ENCODE measurements at places on chromosomes 5 and 9.

DNA sequence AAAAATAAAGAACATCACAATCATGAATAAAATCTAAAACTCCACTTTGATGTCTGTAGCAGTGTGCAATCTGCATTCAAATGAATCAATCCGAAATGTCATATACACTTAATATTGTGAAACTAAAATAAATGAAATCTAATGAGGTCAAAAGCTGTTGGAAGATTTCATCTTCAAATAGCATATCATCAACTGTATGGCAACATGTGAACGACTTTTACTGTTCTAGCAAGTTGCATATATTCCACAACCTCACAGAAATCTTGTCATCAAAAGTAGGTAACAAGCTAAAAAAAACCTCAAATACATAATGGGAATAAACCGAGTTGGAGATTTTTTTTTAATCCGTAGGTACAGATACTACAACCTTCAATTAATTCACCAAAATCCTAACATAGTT, 1.2 kb downstream of the PTBP3 start:
- no peak for DNase-seq

GRCh38 chr9:124659099-124659659, 111.9 kb downstream of the NR6A1 start:
- peak; percentile 24 for DNase-seq

- no peak for DNase-seq
Measured at GRCh38 chr5:107068782-107069181, 602.0 kb downstream of the EFNA5 start.

- peak; percentile 46 for DNase-seq
Measured at GRCh38 chr5:143352691-143353090, 50.8 kb downstream of the NR3C1 start.

DNA sequence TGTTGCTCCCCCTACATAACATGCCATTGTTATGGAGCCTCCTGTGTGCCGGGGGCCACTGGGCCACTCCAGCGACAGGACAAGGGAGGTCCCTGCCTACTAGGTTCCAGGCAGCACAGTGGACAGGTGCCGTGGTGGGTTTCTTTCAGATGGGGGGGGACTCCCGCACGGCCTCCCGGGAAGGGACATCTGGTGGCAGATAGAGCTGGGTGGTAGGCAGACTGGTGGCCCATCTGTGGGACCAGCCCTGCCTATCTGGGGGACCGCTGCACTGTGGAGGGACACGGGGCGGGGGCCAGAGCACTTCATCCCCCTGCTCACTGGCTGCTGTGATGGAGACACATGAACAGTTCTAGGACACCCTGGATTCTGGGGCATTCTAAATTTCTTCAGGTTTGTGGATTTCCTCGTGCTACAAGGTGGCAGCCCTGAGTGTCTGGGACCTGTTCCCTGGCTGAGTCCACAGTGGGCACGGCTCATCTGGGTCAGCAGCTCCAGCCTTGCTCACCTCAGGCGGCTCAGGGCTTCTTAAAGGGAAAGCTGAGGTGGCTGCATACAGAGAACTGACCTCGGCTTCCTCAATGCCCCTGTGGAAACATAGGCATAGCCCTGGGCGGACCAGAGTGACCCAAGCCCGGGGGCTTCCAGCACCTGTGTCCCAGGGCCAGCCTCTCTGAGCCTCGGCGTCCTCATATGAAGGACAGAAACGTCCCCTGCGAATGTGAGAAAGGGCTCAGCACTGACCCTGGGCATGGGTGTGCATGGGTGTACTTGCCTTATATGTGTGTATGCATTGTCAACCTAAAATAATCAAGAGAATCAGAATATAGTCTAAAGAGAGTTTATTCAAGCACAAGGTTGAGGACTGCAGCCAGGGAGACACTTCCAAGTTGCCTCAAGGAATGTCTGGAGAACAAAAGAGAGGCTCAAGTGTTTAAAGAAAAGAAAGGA, 22.5 kb downstream of the FGD3 start:
- no peak for DNase-seq

DNA sequence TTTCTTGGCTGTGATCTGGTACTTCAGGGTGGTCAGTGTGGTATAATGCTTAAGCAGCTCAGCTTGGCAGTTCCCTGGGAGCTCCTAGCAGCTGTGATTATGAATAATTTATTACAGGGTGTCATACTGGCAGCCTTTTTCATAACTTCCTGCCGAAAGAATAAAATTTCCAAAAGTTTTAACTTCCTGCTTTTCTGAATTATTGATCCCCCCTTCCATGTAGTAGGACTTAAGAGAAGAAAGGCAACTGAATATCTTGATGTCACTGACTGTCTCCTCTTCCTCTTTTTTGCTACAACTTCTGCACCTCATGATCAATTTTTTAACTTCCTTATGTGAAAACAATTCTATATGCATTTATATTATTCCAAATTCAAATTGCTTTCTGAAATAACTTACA, 74.3 kb upstream of the SPEF2 start:
- DNase-seq, result no peak

- no peak for DNase-seq
Measured at GRCh38 chr5:119405419-119405818, 46.9 kb upstream of the HSD17B4 start.

GRCh38 chr5:32545102-32545800, 40.1 kb upstream of the SUB1 start:
- DNase-seq, result no peak

DNA sequence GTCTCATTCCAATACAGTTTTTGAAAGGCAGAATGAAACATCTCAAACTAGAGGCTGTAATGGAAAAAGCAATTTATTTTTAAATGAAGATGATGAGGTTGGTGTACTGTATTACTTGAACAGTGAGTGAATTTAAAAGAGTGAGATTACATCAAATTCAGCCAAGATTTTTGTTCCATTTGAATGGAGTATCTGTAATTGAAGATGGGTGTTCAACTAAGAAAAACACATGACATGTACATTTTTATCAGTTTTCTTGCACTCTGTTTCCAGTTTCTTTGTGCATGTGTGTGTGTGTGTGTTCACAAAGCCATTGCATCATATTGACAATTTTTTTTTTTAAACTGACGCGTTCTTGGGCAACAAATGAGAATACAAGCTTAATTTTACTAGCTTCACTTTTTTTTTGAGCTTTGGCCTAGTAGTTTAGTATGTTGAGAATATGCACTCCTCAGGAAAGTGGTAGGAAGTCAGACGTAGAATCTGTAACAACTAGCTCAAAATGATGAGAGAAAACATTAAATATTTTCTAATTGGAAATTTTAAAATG, 243.5 kb downstream of the MAST4 start:
- no peak for DNase-seq

DNA sequence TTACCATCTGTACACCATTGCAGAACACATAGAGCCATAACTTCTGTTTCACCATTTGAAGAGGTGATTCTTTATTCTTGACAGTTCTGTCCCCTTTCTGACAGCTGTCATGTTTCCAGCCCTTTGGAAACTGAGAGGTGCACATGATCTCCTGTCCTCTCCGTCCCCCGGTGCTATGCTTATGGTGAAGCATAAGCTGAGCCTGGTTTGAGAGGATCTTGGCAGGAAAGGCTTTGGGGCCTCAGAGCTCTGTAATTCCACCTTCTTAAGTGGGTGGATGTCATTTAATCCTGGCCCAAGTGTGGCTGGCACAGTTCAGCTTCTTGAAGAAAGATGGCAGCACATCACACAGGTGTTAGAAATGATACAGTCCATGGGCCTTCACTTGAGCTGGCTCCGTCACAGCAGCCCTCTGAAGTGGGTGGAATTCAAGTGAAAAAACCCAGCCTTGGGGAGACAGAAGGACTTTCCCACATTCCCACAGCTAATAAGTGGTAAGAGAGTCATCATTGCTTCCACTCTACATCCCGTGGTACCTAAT, 30.7 kb upstream of the GRPEL2 start:
- DNase-seq, result no peak

DNA sequence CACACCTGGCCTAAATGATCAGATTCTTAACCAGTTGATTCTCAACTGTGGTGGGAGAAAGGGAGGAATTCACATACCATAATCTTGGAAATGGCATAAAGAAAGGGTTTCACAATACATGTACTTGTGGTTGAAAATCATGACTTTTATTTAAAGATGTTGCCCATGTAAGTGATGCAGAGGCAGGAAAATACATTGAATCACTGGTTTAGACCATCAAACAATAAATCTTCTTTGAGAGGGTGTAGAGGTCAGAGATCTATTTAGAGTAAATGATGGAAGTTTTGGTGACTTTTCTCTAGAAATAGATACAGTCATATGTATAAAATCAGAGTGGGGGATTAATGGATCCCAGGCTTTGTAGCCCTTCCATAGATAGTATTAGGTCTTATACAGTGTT, 15.4 kb downstream of the NDUFS4 start:
- no peak for DNase-seq

DNA sequence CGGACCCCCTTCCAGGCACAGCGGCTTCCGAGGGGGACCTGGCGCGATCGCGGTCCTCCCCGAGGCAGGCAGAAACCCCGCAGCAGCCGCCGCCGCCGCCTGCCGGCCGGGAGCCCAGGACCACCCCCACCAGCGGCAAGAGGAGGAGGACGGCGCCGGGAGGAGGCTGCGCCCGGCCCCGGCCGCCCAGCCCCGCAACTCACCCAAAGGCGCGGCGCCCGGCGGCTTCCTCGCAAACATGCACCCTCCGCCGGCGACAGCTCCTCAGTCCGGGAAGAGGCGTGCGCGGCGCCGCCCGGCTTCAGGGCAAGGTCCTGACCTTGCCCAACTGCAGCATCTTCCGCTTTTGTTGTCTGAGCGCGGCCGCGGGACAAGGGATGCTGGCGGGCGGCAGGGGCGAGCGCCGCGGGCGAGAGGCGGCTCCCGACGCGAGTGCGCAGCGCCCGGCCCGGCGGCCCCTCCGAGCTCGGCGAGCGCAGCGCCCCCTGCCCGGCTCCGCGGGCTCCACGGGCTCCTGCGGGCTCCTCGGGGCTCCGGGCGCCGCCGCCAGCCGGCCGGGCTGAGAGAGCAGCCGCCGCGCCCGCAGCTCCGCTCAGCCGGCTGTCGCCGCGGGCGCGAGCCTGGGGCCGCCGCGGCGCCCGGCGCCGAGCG, 507 bp downstream of the CTNND2 start:
- DNase-seq, result no peak

DNA sequence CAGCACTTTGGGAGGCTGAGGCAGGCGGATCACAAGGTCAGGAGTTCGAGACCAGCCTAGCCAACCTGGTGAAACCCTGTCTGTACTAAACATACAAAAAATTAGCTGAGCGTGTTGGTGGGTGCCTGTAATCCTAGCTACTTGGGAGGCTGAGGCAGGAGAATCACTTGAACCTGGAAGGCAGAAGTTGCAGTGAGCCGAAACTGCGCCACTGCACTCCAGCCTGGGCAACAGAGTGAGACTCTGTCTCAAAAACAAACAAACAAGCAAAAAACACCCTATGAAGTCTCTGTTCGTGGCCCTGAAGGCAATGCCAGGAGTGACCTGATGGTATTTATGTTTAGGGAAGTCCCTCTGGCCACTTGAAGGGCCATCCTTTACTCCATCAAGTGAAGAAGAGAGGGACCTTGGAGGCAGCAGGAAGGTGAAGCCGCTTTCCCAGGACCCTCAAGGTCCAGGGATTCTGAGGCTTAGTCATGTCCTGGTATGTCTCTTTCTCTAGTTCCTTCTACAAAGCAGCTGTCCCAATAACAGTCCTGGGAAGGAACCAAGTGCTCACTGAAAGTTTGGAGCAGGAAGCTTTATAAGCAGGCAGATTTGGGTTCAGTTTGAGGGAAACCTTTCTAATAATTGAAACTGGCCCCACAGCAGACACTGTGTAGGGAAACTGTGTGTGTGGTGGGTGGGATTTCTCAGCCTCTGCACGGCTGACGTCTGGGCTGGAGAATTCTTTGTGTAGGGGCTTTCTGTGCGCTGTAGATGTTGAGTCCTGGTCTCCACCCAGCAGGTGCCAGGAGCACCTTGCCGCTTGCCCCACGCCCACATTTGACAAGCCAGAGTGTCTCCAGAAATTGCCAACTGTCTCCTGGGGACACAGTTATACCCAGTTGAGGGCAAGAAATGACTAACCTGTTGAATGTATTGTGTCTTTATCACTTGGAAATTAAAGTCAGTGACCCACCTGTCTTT, 12.5 kb downstream of the PHF2 start:
- no peak for DNase-seq

Data from CD4-positive, alpha-beta T cell treated with Interleukin-21 for 1 hour (primary cell).